Right lung (tissue), 10 donors: ENCODE measurements at places on chromosomes 7 and 10. TPM values are rescaled to one million over a fixed set of nuclear protein-coding genes. Genes with fewer than 3 reads are reported as not detected.

LRRC4 gene
- 11.6 TPM for polyA plus RNA-seq

PHKG1 gene
- 1.8 TPM for polyA plus RNA-seq

SPDYE9 gene
- polyA plus RNA-seq, result 0.49 TPM

SEC61G gene
- 166 TPM for polyA plus RNA-seq

CPN1 gene
- not detected for polyA plus RNA-seq

SGPL1 gene
- polyA plus RNA-seq, result 51.0 TPM

ABCB4 gene
- polyA plus RNA-seq, result 0.84 TPM

GTF2IRD1 gene
- 29.1 TPM for polyA plus RNA-seq

ELN gene
- 275 TPM for polyA plus RNA-seq

PRSS2 gene
- not detected for polyA plus RNA-seq

PDK4 gene
- 14.6 TPM for polyA plus RNA-seq

TMEM213 gene
- 0.51 TPM for polyA plus RNA-seq

LRMDA gene
- 23.1 TPM for polyA plus RNA-seq

PILRA gene
- polyA plus RNA-seq, result 6.1 TPM

CLRN3 gene
- 0.12 TPM for polyA plus RNA-seq

MAT1A gene
- 0.60 TPM for polyA plus RNA-seq

POLR2J gene
- 38.5 TPM for polyA plus RNA-seq

TAS2R60 gene
- not detected for polyA plus RNA-seq

SPOCK2 gene
- polyA plus RNA-seq, result 8.8 TPM

MYH16 gene
- polyA plus RNA-seq, result 0.05 TPM

SPRN gene
- 3.1 TPM for polyA plus RNA-seq

CTAGE4 gene
- 19.4 TPM for polyA plus RNA-seq

TAS2R41 gene
- polyA plus RNA-seq, result not detected

CPVL gene
- polyA plus RNA-seq, result 11.6 TPM

OR2A5 gene
- 0.05 TPM for polyA plus RNA-seq

DKK1 gene
- 2.5 TPM for polyA plus RNA-seq

MYO3A gene
- 4.3 TPM for polyA plus RNA-seq

SNX10 gene
- polyA plus RNA-seq, result 12.8 TPM

SUN3 gene
- 0.37 TPM for polyA plus RNA-seq

GSAP gene
- 47.7 TPM for polyA plus RNA-seq
